Stimulated activated CD8-positive, alpha-beta memory T cell treated with anti-CD3 and anti-CD28 coated beads, Interleukin-4, amount 100 ng/mL, for 1 hour (primary cell): ENCODE measurements at places on chromosomes 3 and 15.
A peak's percentile ranks its signal among the peaks of the same experiment; 100 is the strongest.

- no peak for DNase-seq
These were observed 25.1 kb upstream of the CPNE9 start for GRCh38 chr3:9678493-9678892.

GRCh38 chr3:21722301-21722700 lies 28.7 kb downstream of the ZNF385D start:
- DNase-seq, result no peak

DNA sequence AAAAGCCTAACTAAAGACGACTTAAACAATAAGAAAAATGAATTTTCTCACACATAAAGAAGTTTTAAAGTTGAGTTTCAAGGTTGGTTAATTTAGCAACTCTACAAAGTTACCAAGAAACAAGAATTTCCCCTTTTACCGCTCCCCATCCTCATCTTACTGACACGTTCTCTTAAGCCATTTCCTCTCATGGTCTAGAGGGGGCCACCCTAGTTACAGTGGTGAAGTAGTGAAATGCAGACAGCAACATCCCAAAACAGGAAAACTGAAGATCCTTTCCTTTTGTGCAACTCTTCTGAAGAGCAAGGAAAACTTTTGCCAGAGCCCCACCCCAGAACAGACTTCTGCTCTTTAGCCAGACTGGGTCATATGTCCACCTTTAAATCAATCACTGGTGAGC lies 17.3 kb upstream of the SOX14 start:
- no peak for DNase-seq

- no peak for DNase-seq
These were observed 21.7 kb downstream of the PXYLP1 start for GRCh38 chr3:141253326-141253725.

DNA sequence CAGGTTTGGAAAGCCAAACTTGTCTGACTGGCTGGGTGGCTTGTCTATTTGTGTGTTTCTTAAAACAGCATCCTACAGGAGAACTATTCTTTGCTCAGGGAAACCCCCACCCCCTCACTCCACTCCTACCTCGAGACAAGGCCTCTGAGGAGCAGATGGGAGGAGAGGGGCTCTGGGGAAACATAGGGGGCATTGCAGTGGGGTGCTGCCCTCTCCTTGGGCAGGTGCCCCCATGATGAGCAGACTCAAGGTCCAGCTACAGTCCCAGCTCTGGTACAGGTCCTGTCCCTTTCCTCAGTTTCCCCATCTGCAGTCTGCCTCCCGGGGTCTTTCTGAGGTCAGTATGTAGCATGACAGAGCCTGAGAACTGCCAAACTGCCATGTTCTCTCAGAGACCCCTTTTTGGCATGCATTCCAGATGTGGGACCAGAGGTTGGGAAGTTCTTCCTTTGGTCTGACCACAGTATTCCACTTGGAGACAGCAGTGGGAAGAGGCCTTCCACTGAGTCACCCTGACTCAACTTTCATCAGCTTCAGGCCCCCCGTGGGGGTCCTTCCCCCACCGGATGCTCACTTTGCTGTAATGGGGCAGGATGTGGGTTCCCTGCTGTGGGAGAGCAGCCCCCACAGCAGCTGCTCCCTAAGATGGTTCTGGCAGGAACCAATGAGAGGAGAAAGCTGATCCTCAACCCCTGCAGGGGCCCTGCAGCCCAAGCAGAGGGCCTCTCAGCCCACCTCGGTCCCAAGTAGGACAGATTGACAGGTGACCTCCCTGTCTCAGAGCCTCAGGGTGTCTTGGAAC lies 32.3 kb upstream of the CYP11A1 start:
- no peak for DNase-seq

GRCh38 chr15:77097921-77098320 lies 27.0 kb upstream of the TSPAN3 start:
- no peak for DNase-seq

DNA sequence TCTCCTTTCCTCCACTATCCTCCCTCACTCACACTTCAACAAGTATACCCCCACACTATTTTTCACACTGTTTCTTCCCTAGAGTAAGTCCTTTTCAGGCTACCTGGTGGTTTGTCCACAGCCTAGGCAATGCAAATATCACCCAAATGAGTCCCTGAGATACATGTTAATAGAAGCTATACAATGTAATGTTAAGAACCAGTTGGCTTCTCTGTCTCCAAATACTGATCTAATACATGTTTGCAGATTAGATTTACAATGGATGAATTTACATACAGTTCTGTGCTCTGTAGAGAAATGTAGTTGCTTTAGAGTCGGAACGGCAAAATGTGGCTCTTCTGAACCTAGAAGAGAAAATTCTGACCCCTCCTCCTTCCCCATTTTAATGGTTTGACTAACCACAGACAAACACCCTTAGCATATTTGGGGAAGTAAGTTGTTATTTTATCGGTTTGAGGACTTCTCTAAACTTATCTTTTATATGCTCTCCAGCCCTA lies 63.6 kb upstream of the MBNL1 start:
- no peak for DNase-seq

DNA sequence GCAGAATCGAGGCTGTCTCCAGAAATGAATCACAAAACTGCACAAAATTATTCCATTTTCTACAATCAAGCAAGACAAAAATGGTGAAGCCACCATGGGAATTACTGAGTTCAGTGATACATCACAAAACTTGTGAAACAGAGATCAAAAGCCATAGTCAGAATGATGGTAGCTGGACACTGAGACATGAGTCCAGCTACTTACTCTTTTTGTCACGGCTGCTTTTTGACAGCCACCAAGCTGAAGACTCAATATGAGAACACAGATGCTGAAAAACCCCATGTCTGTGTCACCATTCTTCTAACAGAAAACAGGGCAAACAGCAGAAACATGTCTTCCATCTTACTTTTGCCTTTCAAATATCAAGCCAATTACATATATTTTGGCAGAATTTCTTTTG lies 237.6 kb downstream of the LPP start:
- no peak for DNase-seq

DNA sequence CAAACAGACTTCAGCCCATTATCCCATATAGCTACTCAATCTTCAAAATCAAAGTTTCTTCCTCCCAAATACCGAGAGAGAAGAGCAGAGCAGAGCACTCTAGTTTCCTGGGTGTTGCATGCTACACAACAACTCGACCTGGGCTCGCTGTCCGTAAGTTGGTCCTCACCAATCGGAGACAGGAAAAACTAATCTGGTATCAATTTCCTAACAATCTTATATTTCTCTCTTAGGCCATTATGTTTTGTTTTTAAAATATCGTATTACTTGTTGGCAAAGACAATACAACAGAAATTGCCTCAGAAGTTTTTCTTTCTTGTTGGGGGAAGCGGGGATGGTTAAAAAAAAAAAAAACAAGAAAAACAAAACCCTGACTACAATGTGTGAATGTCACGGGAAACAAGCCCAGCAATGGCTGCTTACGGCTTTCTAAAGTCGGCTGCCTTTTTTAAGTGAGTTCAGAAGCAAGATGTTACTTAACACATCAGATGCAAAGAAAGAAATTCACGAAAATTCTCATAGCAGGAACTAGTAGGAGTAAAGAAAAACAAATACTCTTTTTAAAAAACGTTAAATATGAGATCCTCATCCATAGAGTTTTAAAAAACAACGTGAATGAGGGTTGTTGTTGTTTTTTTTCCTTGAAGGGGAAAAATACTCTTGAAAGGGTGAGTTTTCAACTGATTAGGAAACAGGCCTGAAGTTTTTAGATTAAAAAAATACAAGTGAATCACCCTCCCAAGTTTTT lies 1.9 kb downstream of the VGLL4 start:
- no peak for DNase-seq

GRCh38 chr3:120769436-120769835 lies 26.9 kb downstream of the GTF2E1 start:
- no peak for DNase-seq

DNA sequence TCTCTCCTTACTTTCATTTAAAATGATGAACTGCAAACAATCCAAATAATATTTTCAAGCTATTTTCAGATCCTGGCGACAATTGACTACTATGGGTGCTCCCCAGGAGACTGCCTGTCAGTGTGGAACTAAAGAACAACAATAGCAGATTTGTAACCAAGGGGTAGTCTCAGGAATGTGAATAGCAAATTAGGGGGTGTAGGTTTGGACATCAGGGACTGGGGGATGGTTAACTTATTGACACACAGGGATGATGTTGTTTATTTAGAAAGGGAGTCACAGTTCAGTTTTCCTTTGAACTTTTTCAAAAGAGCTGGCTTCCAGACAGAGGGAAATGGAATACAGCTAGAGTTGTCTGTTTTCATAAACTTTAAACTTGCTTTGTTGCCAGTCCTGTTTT lies 229.8 kb downstream of the LRTM1 start:
- no peak for DNase-seq

DNA sequence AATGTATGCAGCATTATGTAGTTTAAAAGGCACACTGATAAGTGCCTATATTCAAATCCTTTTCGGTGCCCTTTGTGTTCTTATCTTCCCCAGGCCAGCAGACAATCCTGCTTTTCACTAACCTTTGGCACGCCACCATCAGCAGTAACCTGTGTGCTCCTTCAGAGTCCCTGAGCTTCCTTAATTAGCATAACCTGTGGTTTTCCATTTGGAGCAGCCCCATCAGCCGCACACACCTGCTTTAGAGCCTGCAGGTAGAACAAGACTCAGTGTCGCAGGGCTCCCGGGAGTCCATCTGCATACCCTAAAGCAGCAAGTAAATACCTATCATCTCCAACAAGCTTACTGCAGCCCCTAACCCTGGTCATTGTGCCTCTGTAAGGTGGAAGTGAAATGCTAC lies 755.1 kb downstream of the ROBO2 start:
- no peak for DNase-seq

DNA sequence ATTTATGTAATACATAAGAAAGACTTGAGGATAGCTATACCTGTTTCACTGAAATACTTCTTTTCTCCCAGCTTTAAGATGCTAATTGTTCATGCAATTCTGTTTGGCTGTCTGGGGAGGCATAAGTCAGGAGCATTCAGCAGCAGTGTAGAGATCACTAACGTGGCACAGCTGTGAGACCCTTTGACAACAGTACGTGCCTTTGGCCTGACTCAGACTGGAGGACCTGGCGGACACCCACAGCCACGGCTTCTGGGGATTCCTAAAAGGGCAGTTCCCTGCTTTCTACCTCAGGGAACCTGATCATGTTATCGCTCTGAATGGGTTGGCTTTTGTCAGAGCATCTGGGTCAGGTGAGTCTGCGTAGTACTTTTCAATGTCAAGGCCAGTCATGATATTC lies 295.0 kb upstream of the ICE2 start:
- DNase-seq, result no peak

DNA sequence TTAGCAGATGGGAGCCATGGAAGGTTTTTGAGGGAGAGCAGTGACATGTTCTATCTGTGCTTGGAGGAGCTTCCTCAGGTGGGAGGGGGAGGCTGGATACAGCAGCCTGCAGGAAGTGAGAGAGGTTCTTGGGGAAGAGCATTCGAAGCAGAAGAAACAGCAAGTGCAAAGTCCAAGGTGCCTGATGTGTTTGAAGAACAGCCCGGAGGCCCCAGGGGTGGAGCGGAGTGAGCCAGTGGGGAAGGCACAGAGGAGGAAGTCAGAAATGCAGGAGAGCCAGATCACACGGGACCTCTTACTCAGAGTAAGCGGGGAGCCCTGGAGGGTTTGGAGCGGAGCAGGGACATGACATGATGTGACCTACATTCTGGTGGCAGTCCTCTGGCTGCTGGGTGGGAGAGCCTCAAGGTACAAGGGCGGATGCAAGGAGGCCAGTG lies 10.8 kb downstream of the ITGA11 start:
- DNase-seq, result no peak

GRCh38 chr15:92733934-92734521 lies 78.5 kb upstream of the FAM174B start:
- DNase-seq, result no peak

DNA sequence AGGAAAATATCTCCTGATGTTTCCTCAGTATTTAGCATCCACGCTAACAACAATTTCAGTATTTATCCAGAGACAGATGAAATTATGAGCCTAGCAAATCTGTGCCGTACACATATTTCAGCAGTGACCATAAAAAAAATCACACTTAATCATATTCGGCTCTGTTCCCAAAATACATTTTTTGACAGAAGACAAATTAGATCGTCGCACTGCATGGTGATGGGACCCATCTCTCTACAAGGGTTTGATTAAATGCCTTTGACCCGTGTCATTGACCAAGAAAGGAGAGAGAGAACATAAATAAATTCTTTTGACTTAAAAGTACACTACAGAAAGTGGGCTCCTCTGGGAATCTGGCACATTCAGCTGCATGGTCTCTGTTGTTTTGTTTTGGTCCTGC lies 215.3 kb upstream of the SEMA6D start:
- DNase-seq, result no peak

DNA sequence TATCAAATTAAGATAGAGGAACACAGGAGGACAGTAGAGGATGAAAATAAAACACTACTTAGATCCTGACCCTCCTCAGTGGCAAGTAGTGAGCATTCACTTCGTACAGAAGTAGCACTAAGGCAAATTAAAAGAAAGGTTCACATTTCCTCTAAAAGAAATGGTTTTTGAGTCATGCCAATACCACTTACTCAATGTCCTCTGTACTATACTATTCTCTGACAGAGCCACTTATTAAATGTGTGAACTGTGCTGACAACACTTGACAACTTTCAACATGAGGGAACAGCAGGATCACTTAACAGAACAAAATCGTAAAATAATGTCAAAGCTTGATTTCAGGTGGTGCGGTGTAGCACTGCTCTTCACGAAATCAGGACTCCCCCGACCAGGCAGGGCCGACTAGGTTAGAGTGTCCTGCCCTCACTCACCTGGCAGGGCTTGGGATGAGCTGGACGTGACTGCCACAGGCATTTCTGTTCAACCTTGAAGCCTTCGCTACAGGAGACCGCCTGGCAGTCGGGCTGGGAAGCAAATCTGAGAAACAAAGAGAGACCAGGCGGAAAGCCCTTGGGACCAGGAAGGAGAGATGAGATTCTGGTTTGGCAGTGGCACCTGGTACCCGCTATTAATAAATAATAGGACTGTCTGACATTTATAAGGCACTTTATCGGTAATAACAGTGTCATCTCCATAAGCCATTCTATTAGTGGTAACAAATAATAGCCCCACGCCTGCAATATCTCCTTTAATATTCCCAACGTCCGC lies 611 bp upstream of the SLC27A2 start:
- no peak for DNase-seq

- DNase-seq, result no peak
These were observed 535.2 kb downstream of the OCA2 start for GRCh38 chr15:27563765-27564370.

GRCh38 chr3:26653811-26654425 lies 31.3 kb downstream of the LRRC3B start:
- DNase-seq, result no peak

- peak; percentile 93 for DNase-seq
These were observed at the start of gene TIPIN for GRCh38 chr15:66356359-66357236. TIPIN (minus strand) TSS chr15:66356685; CDS start chr15:66352947, 3,738 bp downstream.

DNA sequence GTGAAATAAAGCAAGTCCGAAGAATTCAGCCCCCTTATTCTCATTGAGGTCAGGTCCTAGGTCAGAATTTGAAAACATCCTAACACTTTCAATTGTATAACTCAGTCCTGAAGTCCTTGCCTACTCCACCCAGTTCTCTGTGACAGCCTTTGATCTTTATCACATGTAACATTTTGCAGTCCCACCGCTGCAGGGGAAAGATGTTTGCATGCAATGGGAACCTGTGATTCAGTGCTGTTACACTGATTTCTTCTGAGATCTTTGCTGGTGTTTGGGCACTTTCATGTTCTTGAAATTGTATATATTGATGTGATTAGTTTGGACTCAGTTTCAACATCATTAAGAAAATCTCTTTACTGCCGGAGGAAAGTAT lies 18.0 kb upstream of the SECISBP2L start:
- DNase-seq, result no peak
